ENCODE measurements at places on chromosomes 5 and 9.

GRCh38 chr9:32289756-32290155 lies 94.7 kb upstream of the ACO1 start:
- DNase-seq = no peak

DNA sequence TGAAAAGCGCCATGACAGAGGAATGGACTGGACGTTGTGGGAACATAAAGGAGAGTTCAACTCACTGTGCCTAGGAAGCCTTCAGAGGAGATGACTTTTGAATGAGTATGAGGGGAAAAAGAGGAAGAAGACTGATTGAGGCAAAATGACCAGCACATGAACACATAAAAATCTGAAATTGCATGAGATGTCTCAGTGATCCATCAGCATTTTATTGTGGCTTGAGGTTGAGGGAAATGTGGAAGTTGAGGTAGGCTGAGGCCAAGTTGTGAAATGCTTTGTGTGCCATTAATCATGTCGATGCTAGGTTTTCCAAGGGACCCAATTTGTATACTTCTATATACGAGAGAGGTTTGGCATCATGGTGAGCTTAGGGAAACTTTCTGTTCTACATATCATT lies 140.9 kb upstream of the TLX3 start:
- DNase-seq = no peak

- DNase-seq = no peak
Measured at GRCh38 chr9:111868475-111868874, 28.1 kb upstream of the UGCG start.

- no peak for DNase-seq
Measured at GRCh38 chr9:2496169-2496568, 125.4 kb upstream of the VLDLR start.

GRCh38 chr9:100761276-100761802 lies 183.5 kb downstream of the CAVIN4 start:
- no peak for DNase-seq

GRCh38 chr5:38639377-38640358 lies 83.2 kb upstream of the LIFR start:
- peak; percentile 81 for DNase-seq

- no peak for DNase-seq
Measured at GRCh38 chr5:89004379-89004778, 121.4 kb upstream of the MEF2C start.

Data from iris pigment epithelial cell (primary cell).